HT1080 (cell line): ENCODE measurements at places on chromosomes 11 and 22. TPM values are rescaled to one million over a fixed set of nuclear protein-coding genes. Genes with fewer than 3 reads are reported as not detected.

GRCh38 chr11:132866783-132867545 lies 665.3 kb downstream of the OPCML start:
- DNase-seq, result peak; percentile 59

DNA sequence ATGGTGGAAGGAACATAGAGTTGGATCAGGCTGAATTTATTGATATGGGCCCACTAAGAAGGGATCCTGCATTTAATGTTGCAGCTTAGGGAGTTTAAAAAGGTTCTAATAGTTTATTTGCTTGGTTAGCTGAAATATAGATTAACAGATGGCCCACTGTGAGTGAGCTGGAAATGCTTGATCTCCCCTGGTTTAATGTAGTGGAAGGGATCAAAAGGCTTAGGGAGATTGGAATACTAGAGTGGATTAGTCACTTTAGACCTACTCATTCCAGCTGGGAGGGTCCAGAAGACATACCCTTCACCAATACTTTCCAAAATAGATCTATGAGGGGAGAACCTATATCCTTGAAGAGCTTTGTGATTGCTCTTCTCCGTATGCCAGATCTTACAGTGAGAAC lies 130.1 kb upstream of the ZC3H12C start:
- DNase-seq, result no peak

Gene SLC1A2
- total RNA-seq, result not detected in 2 replicates

DNA sequence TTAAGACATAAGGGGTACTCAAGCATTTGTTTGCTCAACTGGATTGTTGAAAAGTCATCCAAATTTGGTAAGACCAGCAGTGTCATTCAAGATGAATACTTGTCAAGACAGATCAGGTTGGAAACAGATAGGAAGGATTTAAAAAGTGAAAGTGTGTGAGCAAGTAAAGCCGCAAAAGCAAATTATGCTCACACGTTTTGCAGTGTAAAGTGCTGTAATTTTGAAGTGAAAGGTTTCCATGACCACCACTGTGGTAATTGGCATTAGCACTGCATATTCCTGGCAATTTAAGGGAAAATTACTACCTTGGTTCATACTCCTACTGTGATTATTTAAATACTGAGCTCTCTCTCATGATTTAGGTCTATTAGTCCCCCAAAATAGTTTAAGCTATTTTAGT lies 704.1 kb upstream of the CCDC179 start:
- DNase-seq, result no peak

DNA sequence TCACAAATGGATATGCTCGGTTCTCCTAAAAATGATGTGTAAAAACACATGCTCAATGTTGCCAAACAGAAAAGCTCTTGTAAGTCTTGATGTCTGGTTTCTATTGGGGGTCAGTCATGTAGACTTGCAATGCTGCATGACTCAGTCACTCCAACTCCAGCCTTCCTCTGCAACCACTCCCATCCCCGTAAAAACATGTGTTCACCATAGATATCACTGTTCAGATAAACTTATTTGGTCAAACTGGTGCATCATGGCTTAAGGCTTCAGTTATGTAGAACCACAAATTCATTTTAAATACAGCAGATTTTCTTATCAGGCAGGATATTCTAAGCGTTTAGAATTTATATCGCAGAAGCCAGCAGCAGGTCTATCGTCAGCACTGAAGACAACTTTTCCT lies 298.4 kb upstream of the LUZP2 start:
- DNase-seq, result peak; percentile 1

Gene EHF
- total RNA-seq, result 0.27 TPM in 1 of 2 replicates, not detected in the other

DNA sequence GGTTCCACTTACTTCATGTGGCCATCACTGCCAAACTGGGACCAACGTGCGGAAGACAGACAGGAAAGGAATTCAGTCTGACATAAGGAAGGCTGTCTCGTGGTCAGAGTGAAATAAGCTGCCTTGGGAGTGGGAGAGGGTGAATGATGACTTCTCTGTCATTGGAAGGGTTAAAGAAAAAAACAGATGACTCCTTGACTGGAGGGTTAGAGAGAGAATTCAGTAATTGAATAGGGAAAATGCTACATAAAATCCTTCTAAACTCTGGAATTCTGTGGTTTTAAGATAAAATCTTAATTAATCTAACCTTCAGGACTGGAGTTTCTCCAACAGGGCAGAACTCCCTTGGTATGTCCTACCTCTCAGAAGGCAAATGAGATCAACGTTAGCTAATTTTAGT lies 33.8 kb downstream of the RAB30 start:
- DNase-seq, result no peak

- DNase-seq, result no peak
Measured at GRCh38 chr11:9377036-9377435, 7.4 kb upstream of the IPO7 start.

Gene MRGPRX1
- not detected in 2 replicates for total RNA-seq

- DNase-seq, result no peak
Measured at GRCh38 chr11:114216796-114217180, 79.4 kb upstream of the NNMT start.

- no peak for DNase-seq
Measured at GRCh38 chr11:47415091-47415854, 6.9 kb downstream of the SLC39A13 start.

GRCh38 chr22:33817512-33818127 lies 102.7 kb downstream of the LARGE1 start:
- no peak for DNase-seq

Gene RASGRP2
- not detected in 2 replicates for total RNA-seq

DNA sequence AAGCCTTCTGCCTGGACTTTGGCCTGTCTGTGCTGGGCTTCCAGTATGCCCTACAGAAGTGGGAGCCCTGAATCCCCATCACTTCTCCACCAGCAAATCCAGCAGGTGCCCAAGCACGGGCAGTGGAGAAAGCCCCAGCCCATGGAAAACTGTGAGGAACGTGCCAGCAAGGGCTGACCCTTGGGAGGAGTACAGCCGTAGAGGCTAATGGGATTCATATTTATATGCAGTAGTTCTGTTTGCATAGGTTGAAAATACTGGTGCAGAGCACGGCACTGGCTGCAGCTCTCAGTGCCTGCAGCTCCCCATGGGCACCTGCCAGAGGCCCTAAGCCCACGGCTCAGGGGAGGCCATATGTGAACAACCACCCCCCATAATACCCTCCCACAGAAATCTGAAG lies 10.1 kb downstream of the NAGA start:
- DNase-seq, result no peak

DNA sequence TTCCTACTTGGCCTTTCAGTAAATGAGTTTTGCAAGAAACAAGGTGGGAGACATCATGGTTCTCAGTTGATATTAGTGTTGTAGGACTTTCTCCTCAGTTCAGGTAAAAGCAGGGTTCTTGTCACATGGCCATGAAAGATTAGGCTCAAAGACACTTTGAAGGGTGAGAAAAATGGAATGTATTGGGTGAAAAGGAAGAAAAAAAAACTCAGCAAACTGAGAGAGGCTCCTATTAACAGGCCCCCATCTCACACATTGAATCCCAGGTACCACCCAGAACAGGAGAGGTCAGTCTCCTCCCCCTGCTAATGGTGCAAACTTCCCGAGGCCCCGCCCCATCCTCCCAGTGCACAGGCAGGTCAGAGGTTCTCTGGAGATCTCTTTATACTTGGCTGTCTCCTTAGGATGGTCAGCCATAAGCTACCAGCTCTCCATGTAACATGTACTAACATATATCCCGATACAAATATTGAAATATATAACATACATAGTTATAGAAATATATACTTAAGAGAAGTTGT lies 62.2 kb downstream of the MICAL2 start:
- DNase-seq, result no peak

DNA sequence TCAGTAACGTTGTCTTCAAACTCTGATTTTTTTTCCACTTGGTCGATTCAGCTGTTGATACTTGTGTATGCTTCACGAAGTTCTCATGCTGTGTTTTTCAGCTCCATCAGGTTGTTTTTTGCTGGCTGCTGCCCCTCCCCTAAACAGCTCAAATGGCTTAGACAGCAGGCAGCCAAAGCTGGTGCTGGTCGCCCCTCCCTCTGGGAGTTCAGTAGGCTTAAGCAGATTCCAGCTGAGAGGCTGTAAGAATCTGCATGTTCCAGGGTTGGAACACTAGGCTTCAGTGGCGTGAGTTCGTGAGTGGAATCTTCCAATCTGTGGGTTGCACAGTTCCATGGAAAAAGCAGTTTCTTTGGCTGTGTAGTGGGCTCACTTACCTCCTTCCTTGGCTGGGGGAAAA lies 10.3 kb upstream of the FIBIN start:
- DNase-seq, result no peak

Gene INPP5J
- 0.23 and 0.88 TPM in 2 replicates for total RNA-seq

DNA sequence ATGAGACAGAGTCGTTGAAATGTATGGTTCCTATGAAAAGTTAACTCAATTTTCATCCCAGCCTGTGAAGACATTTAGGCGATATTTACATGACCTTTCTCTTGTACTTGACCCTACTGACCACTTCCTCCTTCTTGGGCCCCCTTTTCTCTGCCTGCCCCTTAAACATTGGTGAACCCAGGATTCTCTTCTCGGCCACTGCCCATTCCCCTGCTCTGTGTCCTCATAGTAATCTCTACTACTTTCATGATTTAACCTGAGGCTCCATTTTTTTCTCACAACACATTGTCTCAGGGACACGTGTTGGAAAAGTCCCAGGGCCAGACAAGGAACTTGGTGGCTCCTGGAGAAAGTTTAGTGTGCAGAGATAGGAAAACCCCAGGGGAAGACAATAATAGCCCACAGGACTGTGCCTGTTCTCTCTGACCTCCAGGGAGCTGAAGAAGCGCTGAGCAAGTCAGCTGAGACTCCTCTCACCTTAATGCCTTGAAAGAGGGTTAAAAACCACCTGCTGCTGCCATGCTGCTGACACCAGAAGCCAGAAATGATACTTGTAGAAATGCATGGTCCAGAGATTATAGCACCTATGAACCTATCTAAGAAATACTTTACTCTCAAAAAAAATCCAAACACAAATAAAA lies 42.5 kb upstream of the SPATA19 start:
- no peak for DNase-seq

- DNase-seq, result peak; percentile 52
Measured at GRCh38 chr11:125621995-125622394, 3.0 kb upstream of the CHEK1 start.

DNA sequence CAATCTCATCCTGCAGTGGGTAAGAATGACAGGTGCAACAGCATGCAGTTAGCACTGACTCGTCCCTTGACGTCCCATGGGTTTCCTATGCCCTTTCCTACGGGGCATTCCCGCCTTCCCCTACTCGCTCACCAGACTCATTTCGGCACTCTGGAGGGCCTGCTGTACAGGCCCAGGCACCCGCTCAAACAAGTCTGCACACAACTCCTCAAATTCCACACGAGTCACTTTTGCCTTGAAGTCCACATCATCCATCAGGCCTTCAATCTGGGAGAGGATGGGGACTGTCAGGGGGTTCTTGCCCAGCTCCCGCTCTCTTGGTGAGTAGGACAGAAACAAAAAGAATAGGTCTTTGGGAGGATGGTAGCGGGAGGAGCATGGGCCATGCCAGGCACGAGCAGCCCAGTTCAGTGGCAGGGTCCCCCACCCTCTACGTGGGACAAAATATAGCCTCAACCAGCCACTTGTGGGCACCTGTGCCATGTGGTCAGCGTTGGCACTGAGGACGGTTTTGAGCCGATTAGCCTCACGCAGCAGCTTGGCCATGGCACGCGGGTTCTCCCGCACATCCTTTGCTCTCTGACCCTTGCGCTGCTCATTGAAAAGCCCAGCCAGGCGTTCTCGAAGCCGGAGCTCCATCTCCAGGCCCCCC lies 4.7 kb downstream of the HYOU1 start:
- DNase-seq, result no peak

- no peak for DNase-seq
Measured at GRCh38 chr22:24514241-24515026, 19.3 kb downstream of the UPB1 start.

Gene TMPRSS4
- total RNA-seq, result not detected in 2 replicates

Gene CCDC81
- total RNA-seq, result 0.19 TPM in 1 of 2 replicates, not detected in the other

GRCh38 chr11:84264066-84264465 lies 977.9 kb upstream of the CCDC90B start:
- DNase-seq, result no peak

DNA sequence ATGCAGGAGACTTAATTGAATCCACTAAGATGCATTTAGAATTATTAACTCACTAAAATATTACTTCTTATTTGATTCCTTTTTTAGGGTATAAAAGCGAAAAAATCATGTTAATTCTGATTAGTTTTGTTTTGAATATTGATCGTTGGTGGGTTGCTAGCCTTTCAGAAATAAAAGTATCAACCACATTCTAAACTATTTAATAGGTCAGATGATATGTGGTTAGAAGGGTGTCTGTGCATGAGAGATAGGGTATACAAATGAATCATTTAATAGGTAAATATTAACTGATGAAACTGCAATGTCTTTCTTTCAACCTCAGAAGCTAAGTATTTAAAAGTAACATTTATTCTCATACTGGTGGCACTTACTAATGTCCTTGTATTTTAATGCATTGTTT lies 515.1 kb downstream of the CNTN5 start:
- DNase-seq, result no peak

- DNase-seq, result no peak
Measured at GRCh38 chr11:34756591-34756990, 135.7 kb downstream of the EHF start.

Gene OR52E8
- total RNA-seq, result not detected in 2 replicates

DNA sequence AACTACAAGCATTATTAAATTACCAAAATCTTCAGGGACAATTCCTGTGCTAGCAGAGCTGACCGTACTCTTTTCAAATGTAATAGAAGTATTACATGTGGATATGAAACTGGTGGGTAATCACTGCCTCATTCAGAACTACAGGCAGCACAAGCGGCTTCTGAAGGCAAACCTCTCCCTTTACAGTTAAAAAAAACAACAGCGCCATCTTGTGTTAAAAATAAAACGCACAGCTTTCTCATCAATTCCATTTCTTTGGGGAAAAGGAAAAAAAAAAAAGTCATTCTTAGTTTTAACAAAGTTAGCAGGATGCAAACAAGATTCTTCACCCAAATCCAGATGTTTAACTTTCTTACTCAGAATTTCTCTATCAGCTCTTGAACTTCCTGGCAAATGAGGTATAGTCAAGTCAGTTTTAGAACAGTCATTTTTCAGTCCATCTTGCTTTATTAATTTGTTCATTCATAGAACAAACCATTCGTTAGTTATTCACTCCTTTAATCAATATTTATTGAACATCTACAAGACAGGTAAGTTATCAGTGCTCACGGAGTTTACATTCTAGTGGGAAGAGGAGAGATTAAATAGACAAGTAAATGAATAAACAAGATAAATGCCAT lies 331.8 kb upstream of the MPPED2 start:
- DNase-seq, result peak; percentile 30

Gene OR52D1
- total RNA-seq, result not detected in 2 replicates

Gene SLC22A12
- not detected in 2 replicates for total RNA-seq

Gene NXPE2
- total RNA-seq, result not detected in 2 replicates

- DNase-seq, result no peak
Measured at GRCh38 chr22:36017651-36018091, 11.0 kb downstream of the RBFOX2 start.

Gene WBP2NL
- not detected in 2 replicates for total RNA-seq
